ENCODE measurements at places on chromosomes 11 and 22. TPM values are rescaled to one million over a fixed set of nuclear protein-coding genes. Genes with fewer than 3 reads are reported as not detected.

Gene GAS2
- total RNA-seq, result 15.6 TPM

Gene IGF2
- total RNA-seq, result 2,350 TPM

- DNase-seq, result no peak
Measured at GRCh38 chr11:10679644-10680043, 13.9 kb downstream of the IRAG1 start.

Gene ABCG4
- 1.3 TPM for total RNA-seq

- DNase-seq, result peak; percentile 64
Measured at GRCh38 chr11:3107608-3108182, 50.5 kb upstream of the CARS1 start.

GRCh38 chr22:26461188-26461810 is 22.3 kb downstream of the HPS4 start:
- no peak for DNase-seq

Gene MUC5AC
- 1.4 TPM for total RNA-seq

Gene NAALAD2
- total RNA-seq, result 5.8 TPM

DNA sequence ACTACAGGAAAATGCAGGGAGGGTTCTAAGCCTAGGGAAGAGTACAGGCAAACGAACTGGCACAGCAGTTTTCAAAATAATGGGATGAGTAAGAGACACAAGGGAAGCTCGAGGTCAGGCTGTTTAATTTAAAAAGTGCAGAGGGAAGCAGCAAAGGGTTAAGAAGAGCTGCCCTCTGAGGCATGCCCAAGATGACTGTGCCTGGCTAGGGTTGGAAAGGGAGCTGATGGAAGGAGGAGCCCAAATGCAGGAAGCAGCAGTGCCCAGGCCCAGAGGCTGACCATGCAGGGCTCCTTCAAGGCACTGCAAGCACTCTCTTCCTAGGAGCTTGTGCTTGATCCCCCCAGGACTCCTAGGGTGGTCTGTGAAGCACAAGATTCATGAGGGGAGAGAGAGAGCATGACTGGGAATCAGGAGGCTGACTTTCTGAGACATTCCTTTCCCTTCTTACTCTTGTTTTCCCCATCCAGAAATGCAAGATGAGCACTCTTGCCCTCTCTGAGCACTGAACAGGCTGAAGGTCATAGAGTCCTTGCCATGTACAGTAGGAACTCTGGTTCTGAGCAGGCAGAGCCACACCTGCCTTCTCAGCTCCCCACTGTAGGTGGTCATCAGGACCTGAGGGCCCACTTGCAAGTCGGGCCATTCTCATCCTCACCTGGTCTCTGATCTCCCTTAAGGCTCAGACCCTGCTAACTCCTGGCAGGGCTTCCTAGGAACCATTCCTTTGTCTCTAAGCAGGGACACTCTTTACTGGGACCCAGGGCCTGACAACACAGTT is 46.7 kb upstream of the DRD2 start:
- DNase-seq, result no peak

DNA sequence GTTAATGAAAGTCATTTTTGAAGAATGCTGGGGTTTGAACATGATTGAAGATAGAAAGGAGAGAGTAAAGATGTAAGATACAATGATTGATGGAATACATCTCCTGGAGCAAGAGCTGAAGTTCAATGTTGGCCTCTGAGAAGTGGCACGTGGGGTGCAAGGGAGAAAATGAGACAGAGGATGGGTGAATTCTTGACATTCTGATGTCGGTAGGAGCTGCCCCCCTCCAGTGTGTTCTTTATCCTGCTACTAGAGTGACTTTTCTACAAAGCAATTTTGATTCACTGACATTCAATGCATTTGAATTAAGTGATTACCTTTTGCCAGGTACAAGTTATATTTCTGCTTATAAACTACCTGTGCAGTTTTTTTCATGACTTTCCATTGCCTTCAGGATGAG is 159.0 kb upstream of the MTMR2 start:
- no peak for DNase-seq

DNA sequence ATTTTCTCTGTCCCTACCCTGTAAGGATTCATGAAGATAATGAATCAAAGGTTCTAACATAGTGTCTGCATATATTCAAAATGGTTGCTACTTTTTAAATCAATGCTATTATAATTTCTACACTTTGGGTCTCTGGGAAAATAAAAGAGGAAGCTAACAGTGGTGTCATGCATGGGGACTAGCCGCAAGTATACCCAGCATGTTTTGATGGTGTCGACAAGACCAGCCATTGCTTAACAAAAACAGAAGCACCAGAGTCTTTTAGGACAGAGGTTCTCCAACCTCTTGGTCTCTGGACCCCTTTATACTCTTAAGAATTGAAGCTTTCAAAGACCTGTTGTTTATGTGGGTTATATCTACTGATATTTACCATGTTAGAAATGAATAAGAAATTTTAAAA is 37.8 kb downstream of the RNF141 start:
- DNase-seq, result no peak

DNA sequence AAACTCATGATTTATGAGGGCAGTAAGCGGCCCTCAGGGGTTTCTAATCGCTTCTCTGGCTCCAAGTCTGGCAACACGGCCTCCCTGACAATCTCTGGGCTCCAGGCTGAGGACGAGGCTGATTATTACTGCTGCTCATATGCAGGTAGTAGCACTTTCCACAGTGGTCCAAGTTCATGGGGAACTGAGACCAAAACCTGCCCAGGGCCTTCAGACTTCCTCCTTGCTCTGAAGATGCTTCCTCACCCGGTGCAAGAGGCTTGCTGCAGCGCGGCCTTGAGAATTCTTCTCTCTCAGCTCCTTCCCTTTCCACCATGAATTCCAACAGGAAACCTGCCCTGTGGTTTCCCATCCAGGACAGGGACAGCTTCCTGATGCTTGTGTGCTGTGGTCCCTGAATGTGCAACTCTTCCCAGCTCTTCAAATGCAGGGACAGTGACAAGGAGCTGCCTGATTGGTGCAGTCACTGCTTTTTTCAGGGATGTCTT is 53.9 kb downstream of the GGTLC2 start:
- no peak for DNase-seq

DNA sequence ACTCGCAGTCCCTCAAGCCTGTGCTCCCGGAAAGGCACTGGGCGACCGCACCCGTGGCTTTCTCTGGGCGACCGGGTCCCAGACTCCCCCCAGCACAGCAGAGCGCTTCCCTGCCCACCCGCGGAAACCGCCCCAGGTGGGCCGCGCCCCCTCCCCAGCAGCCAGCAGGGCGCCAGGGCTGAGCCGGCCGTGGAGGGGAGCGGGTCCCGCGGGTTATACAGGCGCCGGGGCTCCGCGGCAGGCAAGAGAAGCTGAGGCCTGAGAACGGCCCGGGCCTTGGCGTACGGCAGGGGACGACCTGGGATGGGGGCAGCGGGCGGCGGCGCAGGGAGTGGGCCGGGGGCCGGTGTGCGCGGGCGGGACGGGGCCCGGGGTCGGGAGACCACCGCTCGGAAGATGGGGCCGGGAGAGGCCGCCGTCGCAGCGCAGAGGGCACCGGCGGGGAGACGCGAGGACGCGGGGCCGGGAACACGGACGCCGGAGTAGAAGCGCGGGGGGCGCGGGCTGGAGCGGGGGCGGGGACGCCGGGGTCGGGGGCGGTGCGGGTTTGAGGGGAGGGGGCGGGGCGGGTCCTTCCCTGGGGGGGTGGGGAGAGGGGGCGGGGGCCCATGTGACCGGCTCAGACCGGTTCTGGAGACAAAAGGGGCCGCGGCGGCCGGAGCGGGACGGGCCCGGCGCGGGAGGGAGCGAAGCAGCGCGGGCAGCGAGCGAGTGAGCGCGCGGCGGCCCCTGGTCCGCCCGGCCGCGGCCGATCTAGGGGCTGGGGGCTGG is at the start of gene MDK:
Gene MDK, plus strand, starts transcription at position 622 of the 771 bp plus-strand sequence. CDS start 389 bp downstream, outside the sequence.
- DNase-seq, result no peak

Gene GP1BB
- 1.9 TPM for total RNA-seq

Gene C11orf16
- not detected for total RNA-seq

DNA sequence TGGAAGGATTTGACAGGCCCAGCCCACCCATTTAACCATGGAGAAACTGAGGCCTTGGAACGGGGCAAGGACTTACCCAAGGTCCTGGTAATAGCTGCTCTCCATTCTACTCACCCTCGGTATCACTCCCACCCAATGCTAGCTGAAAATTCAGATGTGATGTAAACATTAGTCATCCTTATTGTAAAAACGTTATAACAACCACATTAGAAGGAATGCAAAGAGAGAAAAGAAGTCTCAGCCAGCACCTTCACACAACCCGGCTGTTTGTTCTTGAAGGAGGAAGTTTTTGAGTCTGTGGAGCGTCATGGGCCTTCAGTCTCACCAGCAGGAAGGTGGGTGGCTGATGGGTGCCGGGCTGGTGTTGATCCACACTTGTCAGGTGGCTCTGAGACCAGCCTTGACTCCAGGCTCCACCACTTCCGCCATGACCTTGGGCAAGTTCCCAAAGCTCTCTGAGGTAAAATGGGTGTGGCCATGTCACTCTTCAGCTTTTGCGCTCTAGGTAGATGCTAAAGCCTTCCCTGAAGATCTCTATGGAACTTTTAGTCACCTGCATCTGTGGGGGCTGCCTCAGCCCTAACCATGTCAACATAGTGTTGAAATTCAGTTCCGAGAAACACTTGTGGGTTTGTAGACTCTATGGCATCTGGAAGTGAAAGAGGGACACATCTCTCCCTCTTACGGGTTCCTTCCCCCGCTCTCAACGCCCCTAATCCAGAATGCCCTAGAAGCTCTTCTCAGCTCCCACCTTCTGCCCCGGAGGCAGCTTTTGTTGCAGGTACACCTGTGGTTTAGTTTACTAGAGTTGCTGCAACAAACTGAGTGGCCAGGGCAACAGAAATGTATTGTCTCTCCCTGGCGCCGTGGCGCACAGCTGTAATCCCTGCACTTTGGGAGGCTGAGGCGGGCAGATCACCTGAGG is 14.8 kb downstream of the CD6 start:
- no peak for DNase-seq

GRCh38 chr11:73340164-73340563 is 32.1 kb downstream of the ARHGEF17 start:
- no peak for DNase-seq

DNA sequence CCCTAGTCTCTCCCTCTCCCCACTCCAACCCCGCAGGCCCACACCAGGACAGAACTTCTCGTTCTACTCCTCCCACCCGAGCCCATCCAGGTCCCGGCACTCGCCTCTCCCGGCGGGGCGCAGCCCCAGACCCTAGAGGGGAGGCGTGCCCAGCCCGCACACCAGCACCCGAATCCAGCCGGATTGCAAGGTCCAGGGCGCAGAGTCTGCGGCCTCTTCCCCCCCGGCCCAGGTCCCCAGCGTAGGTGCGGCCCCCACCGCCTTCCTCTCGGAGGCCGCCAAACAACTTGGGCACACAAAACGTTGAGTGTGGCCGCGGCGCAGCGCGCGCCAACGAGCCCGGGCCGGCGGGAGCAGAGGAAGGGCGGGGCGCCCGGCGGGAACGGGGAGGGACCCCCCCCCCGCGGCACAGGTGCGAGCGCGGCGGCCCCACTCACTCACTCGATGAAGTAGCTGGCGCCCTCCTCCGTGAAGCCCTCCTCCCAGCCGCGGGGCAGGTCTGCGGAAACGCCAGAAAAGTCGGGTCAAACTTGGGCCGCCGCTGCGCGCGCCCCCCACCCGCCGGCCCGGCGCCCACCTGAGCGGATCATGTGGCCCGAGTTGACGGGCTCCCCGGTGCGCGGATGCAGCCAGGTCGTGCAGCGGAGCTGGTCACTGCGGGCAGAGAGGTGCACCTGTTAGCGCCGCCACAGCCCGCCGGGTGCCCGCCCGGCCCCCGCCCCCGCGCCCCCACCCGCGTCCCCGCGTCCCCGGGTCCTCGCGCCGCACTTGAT is 480 bp downstream of the PLEKHA7 start:
- DNase-seq, result peak; percentile 73

DNA sequence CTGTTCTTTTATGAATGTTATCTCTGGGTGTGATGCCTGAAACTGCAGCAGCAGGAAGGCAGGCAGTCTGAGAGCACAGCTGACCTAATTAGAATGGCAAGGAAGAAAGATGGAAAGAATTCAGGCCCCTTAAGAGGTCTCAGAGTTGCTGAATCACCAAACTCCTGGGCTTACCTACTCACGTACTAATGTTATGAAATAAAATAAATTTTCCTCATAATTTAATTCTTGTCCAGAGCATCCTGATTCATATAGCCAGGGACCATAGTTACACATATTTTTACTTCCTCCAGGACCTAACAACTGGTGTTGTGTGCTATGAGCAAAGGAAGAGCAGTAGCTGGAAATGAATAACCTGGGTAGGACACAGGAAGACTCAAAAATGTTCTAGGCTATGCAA is 41.9 kb downstream of the SNX19 start:
- DNase-seq, result no peak

GRCh38 chr11:35655254-35655653 is 7.3 kb upstream of the TRIM44 start:
- no peak for DNase-seq

Gene SYT7
- 37.5 TPM for total RNA-seq

DNA sequence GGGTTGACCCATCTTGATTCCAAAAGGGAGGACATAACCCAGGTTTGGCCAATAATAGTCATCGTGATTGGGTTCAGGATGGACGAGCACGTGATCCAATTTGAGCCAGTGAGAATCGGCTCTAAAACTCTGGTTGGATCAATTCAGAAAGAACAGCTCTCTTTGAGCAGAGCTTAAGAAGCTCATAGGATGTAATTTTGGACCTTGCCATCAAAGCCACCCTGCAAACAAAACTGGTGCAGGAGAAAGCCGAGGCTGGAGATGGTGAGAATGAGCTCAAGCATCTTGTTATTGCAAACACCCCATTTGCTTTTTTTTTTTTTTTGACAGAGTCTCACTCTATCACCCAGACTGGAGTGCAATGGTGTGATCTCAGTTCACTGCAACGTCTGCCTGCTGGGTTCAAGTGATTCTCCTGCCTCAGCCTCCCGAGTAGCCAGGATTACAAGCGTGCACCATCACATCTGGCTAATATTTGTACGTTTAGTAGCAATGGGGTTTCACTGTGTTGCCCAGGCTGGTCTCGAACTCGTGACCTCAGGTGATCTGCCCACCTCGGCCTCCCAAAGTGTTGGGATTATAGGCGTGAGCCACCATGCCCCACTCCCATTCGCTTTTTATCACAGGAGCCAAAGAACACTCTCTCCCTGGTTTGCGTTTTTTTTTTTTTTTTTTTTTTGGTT is 13.8 kb upstream of the MIAT start:
- DNase-seq, result no peak

GRCh38 chr11:48001438-48002021 is 21.2 kb downstream of the PTPRJ start:
- DNase-seq, result no peak

Gene TMEM191C
- 6.8 TPM for total RNA-seq

DNA sequence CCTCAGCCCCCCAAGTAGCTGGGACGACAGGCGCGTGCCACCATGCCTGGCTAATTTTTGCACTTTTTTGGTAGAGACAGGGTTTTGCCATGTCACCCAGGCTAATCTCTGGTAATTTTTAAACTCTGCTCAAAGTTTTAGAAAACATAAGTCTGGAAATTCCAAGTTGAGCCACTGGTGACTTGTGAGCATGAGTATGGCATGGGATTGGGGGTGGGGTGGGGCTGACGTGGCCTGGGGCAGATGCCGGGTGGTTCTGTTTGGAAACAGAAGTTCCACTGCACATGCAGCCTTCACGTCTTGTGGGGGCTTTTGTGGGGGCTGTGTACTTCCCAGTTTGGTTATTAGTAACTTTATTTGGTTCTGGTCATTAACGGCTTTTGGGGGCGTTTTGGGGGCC is 67.3 kb downstream of the PTPRJ start:
- no peak for DNase-seq
